MCF 10A (cell line): ENCODE measurements at places on chromosomes 12 and 14. TPM values are rescaled to one million over a fixed set of nuclear protein-coding genes. Genes with fewer than 3 reads are reported as not detected.

The TMPRSS12 gene
- total RNA-seq, result not detected in 2 replicates

The PLEKHH1 gene
- total RNA-seq, result 5.8 and 6.0 TPM in 2 replicates

The CAPZA3 gene
- total RNA-seq, result 0.28 and 0.49 TPM in 2 replicates

The OASL gene
- 0.29 and 0.47 TPM in 2 replicates for total RNA-seq

The E2F7 gene
- 23.5 and 34.4 TPM in 2 replicates for total RNA-seq

The NDRG2 gene
- 0.81 and 0.82 TPM in 2 replicates for total RNA-seq
